ENCODE measurements at places on chromosomes 3 and 15.

GRCh38 chr15:68032672-68033071 lies 21.4 kb upstream of the PIAS1 start:
- DNase-seq: no peak

GRCh38 chr15:48149858-48150257 lies 28.2 kb downstream of the MYEF2 start:
- DNase-seq: peak; percentile 3

GRCh38 chr15:93694033-93694432 lies 537.3 kb upstream of the MCTP2 start:
- DNase-seq: no peak

GRCh38 chr3:172617976-172618375 lies 92.9 kb downstream of the NCEH1 start:
- DNase-seq: no peak

DNA sequence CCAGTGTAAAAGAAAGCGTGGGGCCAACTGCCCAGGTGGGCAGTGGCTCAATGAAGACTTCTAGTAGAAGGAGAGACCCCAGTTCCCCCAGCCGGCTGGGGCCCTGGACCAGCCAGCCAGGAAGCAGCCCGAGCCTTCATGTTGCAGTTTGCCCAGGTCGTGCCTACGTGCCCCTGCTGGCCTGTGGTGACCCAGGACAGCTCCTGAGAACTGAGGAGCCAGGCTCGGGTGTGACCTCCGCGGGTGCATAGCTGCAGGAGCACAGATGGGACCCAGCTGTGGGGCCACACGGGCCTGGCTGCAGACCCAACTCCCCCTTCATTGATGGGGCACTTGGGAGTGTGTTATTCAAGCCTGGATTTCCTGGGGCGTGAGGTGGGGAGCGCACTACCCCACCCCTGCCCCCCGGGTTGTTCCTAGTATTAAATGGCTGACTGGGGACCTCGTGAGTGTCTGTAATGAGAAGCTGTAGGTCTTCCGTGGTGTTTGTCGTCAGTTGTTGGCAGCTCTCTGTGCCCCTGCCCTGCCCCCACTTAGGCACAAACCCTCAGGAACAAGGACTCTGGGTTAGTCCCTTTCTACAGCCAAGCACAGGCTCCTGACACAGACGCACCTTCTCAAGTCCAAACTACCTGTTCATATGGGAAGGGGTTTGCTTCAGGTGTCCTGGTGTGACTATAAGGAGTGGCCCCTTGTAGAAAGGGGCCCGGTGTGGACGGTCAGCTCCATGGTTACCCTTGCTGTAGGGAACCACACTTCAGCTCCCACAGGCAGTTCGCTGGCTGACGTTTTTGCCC lies 39.1 kb downstream of the IDH2 start:
- DNase-seq: no peak

DNA sequence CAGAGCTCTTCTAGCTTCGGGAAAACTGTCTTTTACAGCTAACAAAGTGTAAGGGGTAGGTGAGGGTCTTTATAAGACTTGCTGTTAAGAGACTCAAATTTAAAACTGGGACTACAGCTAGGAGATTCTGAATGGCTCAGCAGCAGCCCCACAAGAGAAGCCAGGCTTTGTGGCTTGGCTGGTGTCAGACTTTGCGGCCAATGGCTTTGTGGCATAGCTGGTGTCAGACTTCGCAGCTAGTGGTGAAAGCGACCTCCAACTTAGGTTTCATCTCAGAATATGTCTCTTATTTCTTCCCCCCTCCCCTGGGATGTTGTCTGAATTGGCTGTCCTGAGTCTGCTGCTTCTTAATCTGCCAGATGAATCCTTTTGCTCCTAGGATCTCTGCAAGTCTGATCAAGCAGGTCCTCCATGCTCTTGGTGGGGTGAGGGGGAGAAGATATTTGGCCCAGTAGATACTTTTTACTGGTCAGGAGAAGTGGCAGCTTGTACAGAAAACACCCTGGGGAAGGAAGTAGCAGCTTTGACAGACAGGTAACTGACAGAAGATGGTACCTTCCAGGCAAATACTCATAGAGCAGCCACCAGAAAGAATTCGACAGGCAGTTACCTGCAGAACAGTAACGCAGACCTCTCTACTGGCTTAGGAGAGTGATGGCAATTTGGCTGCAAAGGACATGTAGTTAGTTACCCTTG lies 8.4 kb downstream of the BOC start:
- no peak for DNase-seq

DNA sequence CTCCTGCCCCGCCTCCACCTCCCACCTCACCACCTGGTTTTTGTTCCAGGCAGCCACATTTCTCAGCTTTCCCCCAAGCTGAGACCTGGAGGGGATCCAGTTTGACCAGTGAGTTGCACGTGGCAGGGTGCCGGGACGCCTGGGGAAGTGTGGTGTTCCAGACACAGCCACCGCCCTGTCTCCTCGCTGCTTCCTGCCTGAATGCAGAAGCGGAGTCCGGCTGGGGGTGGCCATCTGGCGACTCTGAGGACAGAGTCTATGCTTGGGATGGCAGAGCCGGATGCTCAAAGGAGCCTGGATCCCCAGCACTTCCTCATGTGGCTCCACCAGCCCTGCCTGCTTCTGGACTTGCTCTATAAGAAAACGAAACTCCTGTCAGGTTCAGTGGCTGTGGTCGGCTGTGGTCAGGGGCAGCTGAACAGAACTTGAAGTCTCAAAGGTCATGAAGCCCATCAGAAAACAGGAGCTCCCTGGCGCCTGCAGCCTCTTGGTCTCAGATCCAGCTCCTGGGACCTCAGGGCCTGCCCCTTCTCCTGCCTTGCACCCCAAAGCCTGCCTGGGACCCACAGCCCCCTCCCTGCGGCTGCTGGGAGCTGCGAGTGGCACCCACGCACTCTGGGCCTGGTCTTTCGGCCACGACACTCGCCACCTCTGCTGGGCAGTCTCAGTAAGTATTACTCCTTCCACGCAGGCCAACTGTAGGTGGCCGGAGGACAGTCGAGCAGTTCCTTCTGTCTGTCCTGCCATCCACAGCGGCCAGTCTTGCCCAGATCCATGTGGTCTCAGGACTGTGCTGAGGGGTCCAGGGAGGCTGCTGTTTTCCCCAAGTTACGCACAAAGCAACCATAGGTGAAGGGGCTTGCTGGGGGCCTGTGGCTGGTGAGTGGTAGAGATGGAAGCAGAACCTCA lies 112.8 kb upstream of the MEF2A start:
- DNase-seq: no peak

DNA sequence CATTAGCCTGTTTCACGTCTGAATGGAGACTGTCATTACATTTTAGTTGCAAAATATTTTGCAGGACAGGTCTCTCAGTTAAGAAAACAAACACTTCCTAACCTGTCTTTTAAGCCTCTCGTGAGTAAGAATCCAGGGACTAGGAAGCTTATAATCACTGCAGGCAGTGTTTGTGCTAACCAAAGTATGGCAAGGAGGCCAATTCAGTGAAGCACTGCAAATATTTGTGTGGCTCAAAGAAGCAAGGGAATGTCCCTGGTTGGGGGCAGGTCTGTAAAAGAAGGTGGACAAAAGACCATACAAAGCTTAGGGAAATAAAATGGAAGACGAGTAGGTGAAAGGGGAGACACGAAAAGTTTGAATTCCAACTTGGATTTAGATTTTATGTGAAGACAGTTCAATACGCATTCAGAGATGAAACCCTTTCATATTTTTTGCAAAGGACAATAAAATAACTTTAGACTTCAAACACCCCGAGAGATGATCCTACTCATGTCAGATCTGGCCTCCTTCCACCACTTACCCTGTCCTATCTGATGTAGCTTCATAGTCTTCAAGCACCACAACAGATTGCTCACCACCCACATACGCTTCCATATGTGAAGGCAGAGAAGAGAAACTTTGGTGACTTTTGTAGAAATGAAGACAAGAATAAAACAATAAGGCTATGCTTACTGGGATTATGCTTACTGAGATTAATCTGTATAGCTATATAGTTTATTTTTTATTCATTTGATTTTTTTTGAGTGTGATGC lies 240.9 kb downstream of the TUSC7 start:
- DNase-seq: no peak

DNA sequence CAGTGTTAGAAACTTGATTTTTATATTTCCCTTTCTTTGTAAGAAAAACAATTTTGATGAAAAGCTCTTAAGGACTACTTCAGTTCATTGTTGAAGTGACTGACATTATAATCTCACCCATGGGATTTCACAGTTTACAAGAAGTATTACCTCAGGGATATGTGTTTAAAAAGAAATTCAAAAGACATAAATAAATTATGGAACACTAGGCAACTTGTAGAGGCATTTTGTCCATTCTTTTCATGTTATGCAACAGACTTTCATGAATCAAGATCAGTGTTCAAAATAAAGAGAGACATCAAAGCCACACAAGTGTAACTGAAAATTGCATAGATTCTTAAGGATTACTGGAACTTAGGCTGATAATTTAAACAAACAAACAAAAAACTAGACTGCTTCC lies 196.8 kb upstream of the AGTR1 start:
- DNase-seq: no peak

DNA sequence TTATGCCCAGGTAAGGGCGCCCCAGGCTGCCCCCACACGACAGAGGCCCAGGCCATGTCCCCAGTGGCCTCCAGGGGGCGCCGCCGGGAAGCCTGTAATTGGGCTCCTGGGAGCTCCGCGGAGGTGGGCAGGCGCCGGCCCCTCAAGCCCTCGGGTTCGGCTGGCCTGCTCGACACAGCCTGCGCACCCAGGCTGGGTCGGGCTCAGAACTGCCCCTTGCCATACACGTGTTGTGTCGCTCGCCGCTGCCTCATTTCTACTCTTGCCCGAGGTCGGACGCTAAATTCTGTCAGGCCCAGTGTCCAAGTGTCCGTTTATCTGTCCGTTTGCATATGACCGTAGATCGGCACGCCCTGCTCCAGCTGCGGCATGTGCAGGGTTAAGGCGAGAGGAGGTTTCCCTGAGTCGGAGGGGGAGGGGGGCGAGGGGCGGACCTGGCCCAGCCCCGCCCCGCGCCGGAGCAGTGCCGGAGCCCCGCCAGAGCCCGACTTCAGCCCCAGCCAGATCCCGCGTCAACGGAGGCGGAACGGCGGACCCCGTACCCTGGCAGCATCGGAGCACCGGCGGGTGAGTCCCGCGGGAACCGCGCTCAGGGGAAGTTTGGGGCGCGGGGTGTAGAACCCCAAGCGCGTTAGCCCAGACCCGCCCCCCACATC lies at the start of gene KLHDC8B:
Gene KLHDC8B, plus strand, starts transcription at position 480 of the 656 bp plus-strand sequence. CDS start 1,172 bp downstream, outside the sequence.
- DNase-seq: peak; percentile 85

DNA sequence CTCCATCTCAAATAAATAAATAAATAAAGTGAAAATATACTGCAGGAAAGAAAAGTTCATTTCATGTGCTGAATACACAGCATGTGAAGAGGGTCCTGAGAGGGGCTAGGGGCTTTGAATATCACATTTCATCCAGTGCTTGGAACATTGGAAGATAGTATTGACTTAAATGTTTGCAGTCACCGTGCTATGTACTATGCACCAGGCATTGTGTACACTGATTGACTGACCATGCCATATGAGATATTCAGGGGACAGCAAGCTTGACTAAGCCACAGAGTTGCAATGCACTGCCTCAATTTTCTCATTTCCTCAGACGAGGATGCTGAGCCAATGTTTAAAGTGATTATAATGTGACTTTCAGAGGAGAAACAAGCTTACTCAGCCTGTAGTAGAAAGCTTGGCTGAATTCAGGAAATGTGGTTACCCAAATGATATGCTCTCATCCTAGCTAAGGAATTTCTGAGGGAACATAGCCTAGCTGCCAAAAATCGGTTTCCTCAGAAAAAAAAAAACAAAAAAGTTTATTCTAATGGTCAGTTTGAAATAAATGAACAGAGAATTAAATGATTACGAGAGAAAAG lies 557.9 kb downstream of the FGF12 start:
- no peak for DNase-seq

GRCh38 chr15:38069511-38070011 lies 135.1 kb downstream of the TMCO5A start:
- DNase-seq: peak; percentile 13

GRCh38 chr3:9476935-9477334 lies 76.7 kb downstream of the LHFPL4 start:
- DNase-seq: no peak

GRCh38 chr15:70633991-70634390 lies 129.4 kb downstream of the UACA start:
- no peak for DNase-seq

GRCh38 chr3:64265646-64266045 lies 40.4 kb upstream of the PRICKLE2 start:
- no peak for DNase-seq

- peak; percentile 7 for DNase-seq
Measured at GRCh38 chr3:53890726-53891475, 758 bp downstream of the SELENOK start.

DNA sequence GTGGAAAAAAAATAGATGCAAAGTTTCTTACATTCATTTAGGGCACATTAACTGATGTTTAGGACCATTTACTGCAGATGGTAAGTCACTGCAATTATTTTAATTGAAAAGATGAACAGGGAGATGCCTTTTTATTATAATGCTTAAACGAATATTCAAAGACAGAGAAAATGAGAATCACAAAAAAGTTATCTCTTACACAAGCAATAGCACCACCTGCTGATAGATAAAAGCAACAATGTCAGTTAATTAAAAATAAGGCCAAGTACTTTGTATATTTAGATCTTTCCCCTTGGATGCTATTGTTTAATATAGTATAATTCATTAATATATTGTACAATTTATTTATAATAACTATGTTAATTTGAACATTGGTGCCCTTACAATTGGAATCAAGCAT lies 55.9 kb downstream of the IFT80 start:
- DNase-seq: peak; percentile 7

GRCh38 chr3:173938159-173938558 lies 540.6 kb downstream of the NLGN1 start:
- DNase-seq: no peak

DNA sequence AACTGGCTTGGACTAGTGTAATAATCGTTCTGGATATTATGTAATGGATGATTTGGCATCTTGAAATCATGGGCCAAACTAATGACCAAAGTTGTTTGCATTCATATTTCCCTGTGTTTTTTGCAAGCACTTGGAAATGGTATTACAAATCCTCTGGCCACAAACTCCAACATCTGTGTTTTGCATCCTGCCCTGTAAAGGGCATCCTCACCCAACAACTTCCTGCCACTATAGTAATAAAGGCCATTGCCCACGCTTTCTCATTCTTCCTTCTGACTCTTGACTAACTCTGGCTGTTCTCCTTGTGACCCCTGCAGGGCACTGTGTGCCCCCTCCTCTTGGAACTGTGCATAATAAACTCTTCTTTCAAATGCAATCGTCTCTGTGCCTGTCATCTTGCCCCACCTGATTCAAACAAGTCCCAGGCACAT lies 25.4 kb upstream of the PSMD6 start:
- no peak for DNase-seq

DNA sequence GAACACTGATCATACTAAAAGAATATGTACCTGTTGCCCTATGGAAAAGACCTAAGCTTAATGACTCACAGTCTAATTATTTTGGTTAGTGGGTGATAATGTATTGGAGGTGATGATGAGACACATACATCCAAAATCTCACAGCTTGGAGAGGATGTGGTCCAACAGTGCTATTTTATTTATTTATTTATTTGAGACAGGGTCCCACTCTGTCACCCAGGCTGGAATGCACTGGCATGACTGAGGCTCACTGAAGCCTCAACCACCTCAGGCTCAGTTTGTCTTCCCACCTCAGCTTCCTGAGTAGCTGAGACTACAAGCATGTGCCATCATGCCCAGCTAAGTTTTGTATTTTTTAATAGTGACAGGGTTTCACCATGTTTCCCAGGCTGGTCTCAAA lies 35.0 kb downstream of the LPP start:
- DNase-seq: no peak
